ENCODE measurements at places on chromosomes 7 and 10.

DNA sequence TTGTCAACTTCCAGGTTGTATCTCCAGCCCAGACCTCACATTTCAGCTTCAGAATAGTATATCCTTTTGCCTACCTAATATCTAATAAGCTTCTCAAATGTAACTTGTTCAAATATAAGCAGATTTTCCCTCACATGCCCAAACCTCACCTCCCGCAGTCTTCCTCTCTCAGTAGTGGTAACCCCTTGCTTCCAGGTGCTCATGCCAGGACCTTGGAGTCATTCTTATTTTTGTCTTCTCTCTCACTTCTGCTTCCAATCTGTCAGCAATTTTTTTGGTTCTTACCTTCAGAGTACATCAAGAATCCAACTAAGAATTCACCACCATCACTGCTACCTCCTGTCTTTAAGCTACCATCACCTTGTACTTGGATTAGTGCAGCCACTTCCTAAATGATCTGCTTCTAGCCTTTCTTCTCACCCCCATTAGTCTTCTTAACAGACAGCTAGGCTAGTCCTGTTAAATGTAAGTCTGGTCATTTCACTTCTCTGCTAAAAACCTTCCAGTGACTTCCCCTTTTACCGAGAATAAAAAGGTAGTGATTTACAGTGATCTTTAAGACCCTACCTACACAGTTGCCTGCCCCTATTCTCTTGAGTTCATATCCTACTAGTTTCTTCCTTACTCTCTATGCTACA is 14.0 kb downstream of the ANKIB1 start:
- no peak for DNase-seq

DNA sequence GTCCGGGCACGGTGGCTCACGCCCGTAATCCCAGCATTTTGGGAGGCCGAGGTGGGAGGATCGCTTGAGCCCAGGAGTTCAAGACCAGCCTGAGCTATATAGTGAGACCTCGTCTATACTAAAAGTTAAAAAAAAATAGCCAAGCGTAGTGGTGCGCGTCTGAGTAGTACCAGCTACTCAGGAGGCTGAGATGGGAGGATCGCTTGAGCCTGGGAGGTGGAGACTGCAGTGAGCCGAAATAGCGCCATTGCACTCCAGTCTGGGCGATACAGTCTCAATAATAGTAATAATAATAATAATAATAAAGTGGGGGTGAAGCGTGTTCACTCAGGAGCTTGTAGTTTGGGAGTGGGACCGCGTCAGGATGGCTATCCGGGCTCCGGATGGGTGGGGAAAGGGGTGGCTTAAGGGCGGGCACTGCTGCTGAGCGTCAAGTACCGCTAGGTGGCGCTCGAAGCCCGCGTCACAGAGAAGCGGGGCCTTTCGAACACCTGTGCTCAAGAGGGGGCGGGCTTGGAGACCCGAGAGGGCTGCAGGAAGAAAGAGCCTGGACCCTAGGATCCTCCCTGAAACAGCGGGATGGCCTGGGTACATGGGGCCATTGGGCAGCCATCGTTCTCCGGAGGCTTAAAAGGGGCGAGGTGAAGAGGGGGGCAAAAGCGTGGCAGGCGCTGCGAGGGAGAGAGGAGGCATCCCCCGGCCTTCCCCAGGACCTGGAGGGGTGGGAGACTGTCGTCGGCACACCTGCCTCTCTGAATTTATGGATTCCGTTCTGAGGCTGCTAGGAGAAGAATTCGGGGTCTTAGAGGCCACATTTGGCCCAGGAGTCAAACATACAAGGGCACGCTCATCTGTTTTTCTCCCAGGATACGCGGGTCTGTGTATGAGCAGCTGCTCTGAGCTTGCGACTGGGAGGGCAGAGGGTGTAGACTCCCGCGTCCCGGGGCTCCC is 14.5 kb downstream of the LBX1 start:
- DNase-seq: no peak

DNA sequence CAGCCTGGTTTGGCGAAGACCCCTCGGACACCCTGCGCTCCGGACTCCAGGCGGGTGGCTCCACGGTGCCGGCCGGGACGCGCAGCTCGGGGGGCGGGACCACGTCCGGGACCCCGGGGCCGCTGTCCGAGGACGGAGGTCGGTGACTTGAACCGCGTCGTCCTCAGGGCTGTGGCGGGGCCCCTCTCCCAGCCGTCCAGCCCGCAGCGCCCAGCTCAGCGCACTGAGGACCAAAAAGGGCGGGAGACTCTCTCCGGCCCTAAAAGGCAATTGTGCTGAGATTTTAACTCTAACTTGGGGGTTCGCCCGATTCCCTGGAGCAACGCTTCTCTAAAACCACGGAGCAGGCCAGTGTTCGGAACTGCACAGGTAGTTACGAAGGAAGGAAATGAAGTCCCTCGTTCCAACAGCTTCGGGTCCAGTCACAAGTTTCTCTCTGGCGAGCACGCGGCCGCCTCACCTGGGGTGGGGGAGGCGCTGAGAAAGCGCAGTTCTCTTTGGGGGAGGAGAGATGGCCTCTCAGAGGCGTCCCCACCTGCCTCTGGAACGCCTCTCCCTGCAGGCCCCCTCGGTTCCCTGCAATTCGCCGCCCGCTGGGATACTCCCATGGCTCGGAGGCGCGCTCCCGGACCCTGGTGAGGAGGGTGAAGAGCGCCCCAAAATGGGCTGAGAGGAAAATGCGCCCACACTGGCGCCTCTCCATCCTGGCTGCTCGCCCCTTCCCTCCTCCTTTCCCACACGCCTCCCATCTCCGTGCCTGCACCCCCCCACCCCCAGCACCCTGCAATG is 352.7 kb downstream of the DNAJB6 start:
- DNase-seq: peak; percentile 56

DNA sequence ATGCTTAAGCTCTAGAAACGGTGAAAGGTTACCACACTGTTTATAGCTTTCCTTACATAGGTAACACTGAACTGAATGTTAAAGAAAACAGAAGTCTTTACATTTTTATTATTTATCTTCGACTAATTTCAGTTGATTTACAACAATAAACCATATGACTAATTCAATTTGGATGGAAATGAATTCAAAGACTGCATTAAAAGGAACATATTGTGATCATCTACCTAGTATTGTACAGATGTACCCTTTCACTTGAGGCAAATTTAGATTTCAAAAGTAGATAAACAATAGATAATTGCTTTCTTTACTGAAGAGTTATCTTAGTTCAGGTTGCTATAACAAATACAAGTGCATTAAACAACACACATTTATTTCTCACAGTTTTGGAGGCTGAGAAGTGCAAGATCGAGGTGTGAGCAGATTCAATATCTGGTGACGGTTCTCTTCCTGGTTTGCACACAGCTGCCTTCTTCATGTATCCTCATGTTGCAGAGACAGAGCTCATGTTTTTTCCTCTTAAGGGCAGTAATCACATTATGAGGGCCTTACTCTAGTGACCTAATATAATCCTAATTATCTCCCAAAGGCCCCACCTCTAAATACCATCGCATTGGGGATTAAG is 15.0 kb upstream of the ARMC3 start:
- no peak for DNase-seq

DNA sequence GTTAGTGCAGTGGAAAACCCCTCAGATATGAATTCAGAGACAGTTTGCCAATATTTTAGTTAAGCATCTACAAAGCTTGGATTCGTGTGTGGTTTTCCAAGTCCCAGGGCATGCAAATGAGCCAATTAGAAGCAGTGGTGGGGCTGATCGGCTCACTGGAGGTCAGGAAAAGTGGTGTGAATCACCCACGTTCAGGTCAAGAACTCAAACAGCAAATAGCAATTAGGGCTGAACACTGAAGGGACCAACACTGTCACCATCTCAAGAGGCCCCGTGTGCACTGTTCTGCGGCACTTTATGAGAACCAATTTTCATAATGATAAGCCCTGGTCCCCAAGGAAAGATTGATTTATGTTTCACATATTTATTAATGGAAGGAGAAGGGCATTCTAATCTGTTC is 68.9 kb downstream of the ADARB2 start:
- DNase-seq: no peak

- DNase-seq: no peak
These were observed 9.3 kb upstream of the CLEC5A start for GRCh38 chr7:141956084-141956483.

GRCh38 chr7:618539-619367 is 99.1 kb upstream of the PDGFA start:
- DNase-seq: peak; percentile 20

- DNase-seq: no peak
These were observed 37.6 kb downstream of the ENTPD1 start for GRCh38 chr10:95793401-95794045.

DNA sequence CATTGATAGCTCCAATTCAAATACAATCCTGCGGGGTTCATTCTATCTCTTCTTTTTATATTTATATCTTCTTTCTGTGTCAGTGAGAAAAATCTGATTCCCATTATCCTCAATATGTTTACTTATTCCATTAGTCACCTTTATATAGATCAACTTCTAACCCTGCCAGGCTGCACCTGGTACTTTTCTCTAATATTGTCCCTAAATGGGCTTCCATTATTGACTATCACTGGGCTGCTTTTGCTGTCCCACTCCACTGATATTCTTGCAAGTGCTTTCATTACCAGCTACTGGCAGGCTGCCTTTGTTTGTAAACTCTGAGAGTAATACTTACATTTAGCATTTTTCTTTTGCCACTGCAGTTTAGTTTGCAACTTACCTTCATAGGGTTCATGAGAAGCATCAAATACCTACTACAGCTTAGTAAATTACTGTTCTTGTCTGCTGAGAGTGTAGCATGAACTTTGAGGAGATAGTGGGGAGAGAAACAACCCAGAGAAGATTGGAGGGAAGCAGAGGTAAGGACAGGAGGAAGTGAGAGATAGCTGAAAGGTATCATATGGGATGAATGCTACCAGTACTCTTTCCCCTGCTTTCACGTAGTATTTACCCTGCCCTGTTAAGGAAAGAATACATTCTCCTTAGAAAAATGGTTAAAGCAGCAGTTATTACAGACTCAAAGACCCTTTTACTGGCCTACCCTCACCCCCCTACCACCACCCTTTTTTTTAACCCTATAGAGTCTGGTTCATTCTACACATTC is 119.1 kb downstream of the PHTF2 start:
- DNase-seq: no peak

DNA sequence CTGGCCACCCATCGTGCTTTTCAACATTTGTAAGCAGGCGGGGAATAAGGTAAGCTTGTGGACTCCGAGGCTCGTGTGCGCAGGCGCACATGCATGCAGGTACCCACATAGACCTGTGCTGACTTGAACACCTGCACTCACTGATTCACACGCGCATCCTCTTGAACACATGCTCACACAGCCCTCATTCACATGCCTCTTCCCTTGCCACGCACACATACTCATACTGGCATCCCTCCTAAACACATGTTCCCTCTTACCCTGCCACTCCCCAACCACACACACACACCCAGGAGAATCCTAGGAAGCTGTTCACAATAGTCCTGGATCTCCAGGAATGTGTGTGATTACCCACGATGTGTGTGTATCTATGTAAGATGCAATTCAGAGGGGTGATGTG is 44.1 kb upstream of the LBX1 start:
- DNase-seq: no peak

- no peak for DNase-seq
These were observed 24.7 kb downstream of the GOLGA7B start for GRCh38 chr10:97874332-97874731.

DNA sequence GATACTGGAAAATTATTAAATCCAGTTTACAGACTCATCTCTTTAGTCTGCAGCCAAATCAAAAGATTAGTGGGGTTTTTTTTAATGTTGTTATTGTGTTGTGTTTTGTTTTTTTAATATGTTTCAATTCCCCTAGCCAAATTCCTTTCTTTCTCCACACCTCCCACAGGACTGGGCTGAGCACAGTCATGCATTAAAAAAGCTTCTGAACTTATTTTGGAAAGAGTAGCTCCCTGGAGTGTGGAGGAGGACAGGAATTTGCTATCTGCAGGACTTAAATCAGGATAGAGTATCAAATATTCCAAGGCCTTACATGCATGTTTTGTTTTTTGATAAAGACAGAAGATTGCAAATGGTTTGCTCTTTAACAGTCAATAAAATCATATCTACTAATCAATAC is 90.7 kb downstream of the GNAI1 start:
- no peak for DNase-seq

GRCh38 chr10:5751601-5752253 is 61.5 kb downstream of the GDI2 start:
- DNase-seq: no peak

GRCh38 chr10:124449170-124450011 is 444 bp downstream of the NKX1-2 start:
- no peak for DNase-seq

DNA sequence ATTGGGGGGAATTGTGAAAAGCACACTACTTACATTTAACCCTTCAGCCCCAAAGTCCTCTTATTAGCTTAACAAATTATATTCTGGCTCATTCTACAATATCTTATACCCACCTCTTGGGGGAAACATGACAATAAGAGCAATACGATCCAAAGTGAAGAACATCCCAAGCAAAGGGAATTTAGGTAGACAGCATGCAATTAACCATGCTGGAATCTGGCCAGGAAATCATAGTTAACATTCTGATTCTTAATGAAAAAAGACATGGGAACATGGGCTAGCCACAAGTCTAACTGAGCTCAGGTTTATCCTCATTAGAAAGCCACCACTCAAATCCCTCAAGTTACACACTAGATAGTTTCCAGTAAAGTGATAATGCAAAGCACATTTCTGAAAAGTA is 241.9 kb upstream of the SLC26A5 start:
- DNase-seq: no peak

- no peak for DNase-seq
These were observed 142.2 kb upstream of the HABP2 start for GRCh38 chr10:113410618-113411017.

DNA sequence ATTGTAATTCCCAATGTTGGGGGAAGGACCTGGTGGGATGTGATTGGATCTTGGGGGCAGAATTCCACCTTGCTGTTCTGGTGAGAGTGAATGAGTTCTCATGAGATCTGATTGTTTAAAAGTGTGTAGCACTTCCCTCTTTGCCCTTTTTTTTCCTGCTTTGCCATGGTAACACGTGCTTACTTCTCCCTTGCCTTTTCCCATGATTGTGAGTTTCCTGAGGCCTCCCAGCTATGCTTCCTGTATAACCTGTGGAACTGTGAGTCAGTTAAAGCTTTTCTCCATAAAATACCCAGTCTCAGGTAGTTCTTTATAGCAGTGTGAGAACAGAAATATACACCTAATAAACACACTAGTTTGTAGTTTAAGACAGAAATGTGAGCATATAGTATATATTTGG is 166.8 kb upstream of the MAGI2 start:
- no peak for DNase-seq

- DNase-seq: no peak
These were observed 159.3 kb downstream of the LCOR start for GRCh38 chr10:96991313-96991841.

- DNase-seq: no peak
These were observed 423 bp downstream of the BAZ1B start for GRCh38 chr7:73521636-73522104.

- DNase-seq: no peak
These were observed 119.8 kb upstream of the LYZL2 start for GRCh38 chr10:30749385-30749784.

GRCh38 chr7:118184565-118184940 is 589 bp downstream of the LSM8 start:
- no peak for DNase-seq
